ENCODE measurements at places on chromosomes 5 and 9. TPM values are rescaled to one million over a fixed set of nuclear protein-coding genes. Genes with fewer than 3 reads are reported as not detected.

Gene SPINK6
- not detected for polyA plus RNA-seq

Gene KCNV2
- not detected for polyA plus RNA-seq

Gene PPWD1
- 27.6 TPM for polyA plus RNA-seq

Gene PKN3
- polyA plus RNA-seq = 9.5 TPM

Gene BTNL9
- 17.2 TPM for polyA plus RNA-seq

Gene MLANA
- polyA plus RNA-seq = not detected

Gene PRDM9
- not detected for polyA plus RNA-seq

Gene FOXD1
- 1.1 TPM for polyA plus RNA-seq

DNA sequence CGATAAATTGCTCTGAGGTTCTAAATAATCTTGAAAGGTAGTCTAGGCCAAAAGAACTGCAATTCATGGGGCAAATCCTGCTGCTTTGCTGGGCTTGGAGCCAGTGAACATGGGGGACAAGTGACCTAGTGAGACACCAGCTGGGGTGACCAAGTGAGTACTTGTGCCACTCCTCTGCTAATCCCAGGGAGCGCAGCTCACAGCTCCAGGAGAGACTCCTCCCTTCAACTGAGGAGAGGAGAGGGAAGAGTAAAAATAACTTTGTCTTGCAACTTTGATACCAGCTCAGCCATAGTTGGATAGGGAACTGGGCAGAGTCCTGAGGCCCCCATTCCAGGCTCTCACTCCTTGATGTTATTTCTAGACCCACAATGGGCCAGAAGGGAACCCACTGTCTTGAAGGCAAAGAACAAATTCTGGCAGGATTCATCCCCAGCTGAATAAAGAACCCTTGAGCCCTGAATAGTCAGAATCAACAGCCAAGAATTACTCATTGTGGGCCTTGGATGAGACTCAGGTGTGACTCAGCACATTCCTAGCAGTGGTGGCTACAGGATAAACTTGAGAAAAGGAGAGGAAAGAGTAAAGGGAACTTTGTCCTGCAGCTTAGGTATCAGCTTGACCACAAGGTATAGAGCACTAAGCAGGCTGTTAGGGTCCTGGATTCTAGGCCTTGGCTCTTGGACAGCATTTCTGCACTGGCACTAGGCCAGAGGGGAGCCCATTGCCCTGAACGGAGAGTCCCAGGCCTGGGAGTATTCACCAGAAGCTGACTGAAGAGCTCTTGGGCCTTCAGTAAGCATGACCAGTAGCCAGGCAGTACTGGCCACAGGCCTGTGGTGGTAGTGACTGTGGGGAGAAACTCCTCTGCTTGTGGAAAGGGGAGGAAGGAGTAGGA lies 288.3 kb upstream of the CDH18 start:
- H3K36me3 ChIP-seq = no peaks in the 10 kb centered on the region
- no peak overlapping the region for H3K4me3 ChIP-seq
- H3K27me3 ChIP-seq = no peaks in the 10 kb centered on the region
- H3K4me1 ChIP-seq = no peaks in the 10 kb centered on the region
- DNase-seq = no peak

DNA sequence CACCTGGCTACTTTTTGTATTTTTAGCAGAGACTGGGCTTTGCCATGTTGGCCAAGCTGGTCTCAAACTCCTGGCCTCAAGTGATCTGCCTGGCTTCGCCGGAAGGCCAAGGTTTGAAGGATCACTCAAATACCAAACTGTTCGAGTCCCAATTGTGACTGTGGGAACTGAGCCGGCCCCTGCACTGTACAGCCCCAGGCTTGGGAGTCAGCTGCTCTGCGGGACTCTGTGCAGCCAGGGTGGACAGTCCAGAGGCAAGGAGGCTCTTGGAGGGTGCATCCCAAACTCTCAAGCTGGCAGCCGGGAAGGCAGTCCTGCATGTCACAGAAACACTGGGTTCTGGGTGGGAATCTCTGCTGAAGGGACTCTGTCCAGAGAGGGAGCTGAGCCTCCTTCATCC lies 109.0 kb downstream of the ENTREP1 start:
- no peak overlapping the region for H3K27ac ChIP-seq
- no peaks in the 10 kb centered on the region for H3K27me3 ChIP-seq
- DNase-seq = peak; percentile 70
- no peak overlapping the region for H3K4me3 ChIP-seq
- no peaks in the 10 kb centered on the region for H3K36me3 ChIP-seq

- H3K4me1 ChIP-seq = no peaks in the 10 kb centered on the region
- H3K4me3 ChIP-seq = no peak overlapping the region
- no peaks in the 10 kb centered on the region for H3K27me3 ChIP-seq
- DNase-seq = no peak
- peaks cover 22% of the 10 kb centered on the region for H3K36me3 ChIP-seq
These were observed 12.7 kb upstream of the TMEM161B start for GRCh38 chr5:88281322-88281721.

GRCh38 chr5:75603371-75603770 lies 7.9 kb upstream of the ANKDD1B start:
- no peak overlapping the region for H3K4me3 ChIP-seq
- H3K27me3 ChIP-seq = no peaks in the 10 kb centered on the region
- peaks cover 60% of the 10 kb centered on the region for H3K36me3 ChIP-seq
- no peak for DNase-seq
- H3K27ac ChIP-seq = no peak overlapping the region
- H3K4me1 ChIP-seq = no peaks in the 10 kb centered on the region

DNA sequence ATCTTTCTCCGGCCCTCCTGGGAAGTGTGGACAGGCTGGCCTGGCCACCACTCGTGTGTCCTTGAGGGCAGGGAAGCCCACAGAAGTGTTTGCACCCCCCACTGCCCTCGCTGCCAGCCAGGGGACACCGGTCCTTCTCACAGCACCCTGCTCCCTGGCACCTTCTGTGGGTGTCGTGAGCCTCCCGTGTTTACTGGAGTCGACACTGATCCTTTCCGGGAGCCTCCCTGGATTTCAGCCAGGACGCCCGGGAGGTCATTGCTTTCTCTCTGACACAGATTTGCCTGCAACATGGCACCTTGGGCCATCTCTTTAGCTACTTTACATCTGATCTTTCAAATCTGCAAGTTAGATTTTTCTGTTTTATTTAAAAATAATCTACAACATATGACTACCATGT lies 120.4 kb upstream of the CACNA1B start:
- H3K27me3 ChIP-seq = no peaks in the 10 kb centered on the region
- H3K36me3 ChIP-seq = peaks cover 68% of the 10 kb centered on the region
- H3K27ac ChIP-seq = peak overlapping the region; percentile 4
- no peak for DNase-seq
- H3K4me3 ChIP-seq = no peak overlapping the region

- H3K27ac ChIP-seq = no peak overlapping the region
- H3K27me3 ChIP-seq = no peaks in the 10 kb centered on the region
- H3K36me3 ChIP-seq = no peaks in the 10 kb centered on the region
- no peak for DNase-seq
- no peak overlapping the region for H3K4me3 ChIP-seq
These were observed 327.0 kb downstream of the TRIM32 start for GRCh38 chr9:117014061-117014460.

- no peak for DNase-seq
- no peaks in the 10 kb centered on the region for H3K36me3 ChIP-seq
- H3K27ac ChIP-seq = no peak overlapping the region
- no peak overlapping the region for H3K4me3 ChIP-seq
- no peaks in the 10 kb centered on the region for H3K4me1 ChIP-seq
These were observed 6.7 kb upstream of the ANKRD18B start for GRCh38 chr9:33517373-33517772.

DNA sequence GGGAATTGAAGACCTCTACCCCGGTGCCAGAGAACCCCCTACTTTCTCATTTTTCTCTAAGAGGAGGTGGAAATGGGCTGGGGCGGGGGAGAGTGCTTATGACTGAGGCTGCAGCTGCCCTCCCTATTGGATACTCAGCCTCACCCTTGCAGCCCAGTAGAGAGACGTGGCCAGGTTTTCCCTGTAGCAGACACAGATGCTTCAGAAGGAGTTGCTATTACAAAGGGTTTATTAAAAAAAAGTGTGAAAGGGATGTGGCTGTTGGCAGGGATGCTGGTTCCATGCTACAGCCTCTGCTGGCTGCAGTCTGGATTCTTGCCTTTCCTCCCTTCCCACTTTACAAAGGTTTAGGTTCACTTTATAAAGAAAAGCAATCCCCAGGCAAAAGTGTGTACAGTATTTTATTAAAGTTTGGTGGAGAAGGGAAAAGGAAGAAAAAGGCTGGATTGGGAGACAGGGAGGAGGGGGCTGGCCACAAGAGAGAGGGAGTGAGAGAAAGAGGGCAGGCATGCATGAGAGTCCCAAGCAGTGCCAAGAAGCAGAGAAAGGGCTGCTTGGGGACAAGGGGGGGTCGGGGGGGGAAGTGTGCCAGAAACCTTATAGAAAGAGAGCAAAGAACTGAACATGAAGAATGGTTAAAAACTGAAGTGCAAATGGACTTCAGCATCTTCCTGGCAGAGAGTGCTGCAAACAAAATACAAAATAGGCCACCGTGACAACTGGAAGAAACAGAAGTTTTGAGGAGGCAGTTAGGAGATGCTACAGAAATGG lies 29.5 kb upstream of the NFIB start:
- no peak overlapping the region for H3K4me3 ChIP-seq
- DNase-seq = no peak
- H3K27me3 ChIP-seq = peaks cover 63% of the 10 kb centered on the region

DNA sequence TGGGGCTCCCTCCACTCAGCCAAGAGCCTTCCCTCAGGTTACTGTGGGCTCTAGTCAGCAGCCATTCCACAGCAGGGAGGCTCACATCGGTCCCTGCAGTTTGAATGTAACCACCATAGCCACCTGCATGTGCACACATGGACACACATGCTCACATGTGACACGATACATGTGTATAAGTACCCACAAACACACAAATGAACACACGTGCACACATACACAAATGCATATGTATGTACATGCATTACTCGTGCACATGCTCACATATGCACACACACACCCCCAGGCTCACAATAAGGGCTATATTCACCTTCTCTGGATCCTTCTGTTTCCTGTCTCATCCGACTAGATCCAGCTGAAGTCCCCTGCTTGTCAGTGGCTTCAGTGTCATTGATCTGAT lies 36.2 kb downstream of the UBE2QL1 start:
- no peak for DNase-seq
- H3K4me3 ChIP-seq = no peak overlapping the region
- H3K27me3 ChIP-seq = no peaks in the 10 kb centered on the region

DNA sequence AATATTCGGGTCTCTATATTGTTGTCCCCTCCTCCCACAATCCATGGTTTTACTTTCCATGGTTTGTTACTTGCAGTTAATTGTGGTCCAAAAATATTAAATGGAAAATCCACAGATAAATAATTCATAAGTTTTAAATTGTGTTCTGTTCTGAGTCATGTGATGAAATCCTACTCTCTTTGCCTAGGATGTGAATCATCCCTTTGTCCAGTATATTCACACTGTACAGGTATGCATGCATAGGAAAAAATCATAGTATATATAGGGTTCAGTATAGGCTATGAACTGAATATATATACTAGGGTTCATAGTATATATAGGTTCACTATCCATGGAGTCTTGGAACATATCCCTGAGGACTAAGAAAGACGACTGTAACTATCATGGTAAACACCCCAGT lies 19.6 kb downstream of the INSYN2B start:
- DNase-seq = no peak
- H3K4me3 ChIP-seq = no peak overlapping the region
- H3K4me1 ChIP-seq = no peaks in the 10 kb centered on the region
- no peak overlapping the region for H3K27ac ChIP-seq
- peaks cover 6% of the 10 kb centered on the region for H3K36me3 ChIP-seq
- no peaks in the 10 kb centered on the region for H3K27me3 ChIP-seq

GRCh38 chr9:115444959-115445358 lies 327.0 kb upstream of the TNC start:
- H3K36me3 ChIP-seq = no peaks in the 10 kb centered on the region
- no peak overlapping the region for H3K27ac ChIP-seq
- DNase-seq = no peak

DNA sequence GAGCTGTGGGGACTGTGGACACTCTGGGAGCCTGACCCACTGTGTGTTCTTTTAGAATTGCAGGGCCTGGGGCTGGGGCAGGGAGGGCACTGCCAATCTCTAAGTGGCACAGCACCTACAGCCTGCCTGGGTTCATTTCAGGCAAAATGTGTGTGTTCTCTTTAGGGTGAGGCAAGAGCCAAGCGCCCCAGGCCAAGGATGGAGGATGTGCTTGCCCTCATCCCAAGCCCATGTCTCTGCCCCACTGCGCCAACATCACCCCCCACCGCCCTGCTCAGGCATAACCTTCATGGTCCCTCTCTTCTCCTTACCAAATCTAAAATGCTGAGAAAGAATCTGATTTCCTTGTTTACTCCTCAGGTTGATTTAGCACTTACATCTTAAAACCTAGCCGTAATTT lies 304.4 kb downstream of the RAB3C start:
- H3K27ac ChIP-seq = no peak overlapping the region
- no peak overlapping the region for H3K4me3 ChIP-seq
- H3K4me1 ChIP-seq = peaks cover 6% of the 10 kb centered on the region
